ENCODE measurements at places on chromosomes 1 and 21.

DNA sequence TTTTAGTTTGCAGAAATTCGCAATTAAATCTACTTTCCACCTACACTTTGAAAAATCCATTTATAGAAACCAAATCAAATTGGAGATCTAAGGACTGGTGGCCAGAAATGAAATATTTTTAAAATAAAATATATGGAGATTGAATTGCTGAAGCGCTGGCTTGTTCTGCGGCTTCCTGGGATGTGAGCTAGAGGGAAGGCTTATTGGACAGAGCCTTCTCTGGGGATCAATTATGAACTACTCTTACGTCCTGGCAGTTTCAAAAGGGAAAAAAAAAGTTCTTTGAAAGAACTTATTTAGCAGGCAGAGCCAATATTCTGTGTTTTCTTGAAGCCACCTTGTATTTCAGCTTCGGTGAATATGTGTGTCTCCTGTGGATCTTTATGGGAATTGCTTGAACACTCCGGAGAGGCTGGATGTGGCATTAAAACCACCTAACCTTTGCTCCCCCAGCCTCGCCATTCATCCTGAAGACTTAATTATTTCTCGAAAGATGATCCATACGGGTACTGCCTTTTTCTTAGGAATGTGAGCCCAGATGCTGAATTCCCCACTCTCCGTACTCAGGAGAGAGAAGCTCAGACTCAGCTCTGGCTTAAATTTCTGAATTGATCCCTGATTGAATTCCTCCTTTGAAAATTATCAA lies 478.9 kb upstream of the VAMP3 start:
- no peak for DNase-seq

DNA sequence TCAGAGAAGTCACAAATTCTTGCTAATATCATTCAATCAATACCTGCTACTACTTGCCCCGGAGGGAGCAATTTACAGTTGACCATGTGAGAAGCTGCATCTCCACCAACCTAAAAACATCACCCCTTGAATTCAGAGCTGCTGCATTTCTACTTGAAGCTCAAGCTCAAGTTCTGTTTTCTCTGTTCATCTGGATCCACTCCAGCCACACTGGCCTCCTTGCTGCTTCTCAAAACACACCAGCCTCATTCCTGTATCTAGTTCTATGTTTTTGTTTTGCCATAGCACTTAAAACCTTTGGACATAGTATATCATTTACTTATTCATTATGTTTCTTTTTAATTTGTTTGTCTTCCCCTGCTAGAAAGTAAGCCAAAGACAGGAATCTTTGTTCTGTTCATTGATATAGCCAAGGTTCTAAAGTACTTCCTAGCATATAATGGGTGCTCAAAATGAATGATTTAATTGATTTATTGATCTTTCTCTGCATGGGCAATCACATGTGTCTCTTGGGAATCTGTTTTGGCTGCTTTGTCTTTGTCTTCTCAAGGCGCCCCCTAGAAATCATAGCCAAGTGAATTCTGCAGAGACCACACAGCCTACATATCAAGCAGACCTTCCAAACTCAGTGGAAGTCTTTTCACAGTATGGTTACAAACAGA lies 23.6 kb downstream of the SYF2 start:
- DNase-seq, result no peak

- DNase-seq, result no peak
These were observed 734 bp downstream of the MED18 start for GRCh38 chr1:28329395-28330153.

DNA sequence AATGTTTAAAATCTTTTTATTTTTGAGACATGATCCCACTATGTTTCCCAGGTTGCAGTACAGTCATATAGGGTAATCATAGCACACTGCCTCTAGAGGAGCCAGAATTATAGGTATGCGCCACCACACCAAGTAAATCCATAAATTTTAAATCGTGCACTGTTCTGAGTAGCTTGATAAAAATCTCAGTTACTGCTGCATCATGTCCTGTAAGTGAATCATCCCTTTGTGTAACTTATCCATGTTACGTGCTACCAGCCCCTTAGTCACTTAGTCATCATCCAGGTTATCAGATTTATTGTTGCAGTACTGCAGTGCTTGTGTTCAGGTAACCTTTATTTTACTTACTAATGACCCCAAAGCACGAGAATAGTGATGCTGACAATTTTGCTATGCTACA lies 1770.9 kb downstream of the BRINP3 start:
- DNase-seq, result no peak

- no peak for DNase-seq
These were observed 38.4 kb downstream of the CDC42 start for GRCh38 chr1:22090867-22091266.

DNA sequence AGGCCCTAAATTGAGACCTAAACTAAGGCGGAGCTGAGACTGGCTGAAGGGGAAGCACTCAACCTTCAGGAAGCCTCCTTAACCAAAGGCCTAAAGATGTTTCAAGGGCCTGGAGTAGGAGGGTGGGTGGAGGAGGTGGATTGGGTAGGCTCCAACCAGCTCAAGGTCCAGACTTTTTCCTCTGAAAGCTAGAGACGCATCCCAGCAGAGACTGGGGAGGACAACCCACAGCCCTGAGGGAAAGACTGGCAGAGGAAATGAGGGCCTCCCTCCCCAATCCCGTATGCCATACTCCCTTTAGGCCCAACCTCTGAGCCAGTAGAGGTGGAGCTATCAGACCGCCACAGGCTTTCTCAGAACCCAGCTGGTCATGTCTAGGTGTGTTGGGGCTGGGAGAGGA lies 1.1 kb downstream of the ECM1 start:
- no peak for DNase-seq

- DNase-seq, result no peak
These were observed 57.0 kb downstream of the CHD5 start for GRCh38 chr1:6123083-6123482.

DNA sequence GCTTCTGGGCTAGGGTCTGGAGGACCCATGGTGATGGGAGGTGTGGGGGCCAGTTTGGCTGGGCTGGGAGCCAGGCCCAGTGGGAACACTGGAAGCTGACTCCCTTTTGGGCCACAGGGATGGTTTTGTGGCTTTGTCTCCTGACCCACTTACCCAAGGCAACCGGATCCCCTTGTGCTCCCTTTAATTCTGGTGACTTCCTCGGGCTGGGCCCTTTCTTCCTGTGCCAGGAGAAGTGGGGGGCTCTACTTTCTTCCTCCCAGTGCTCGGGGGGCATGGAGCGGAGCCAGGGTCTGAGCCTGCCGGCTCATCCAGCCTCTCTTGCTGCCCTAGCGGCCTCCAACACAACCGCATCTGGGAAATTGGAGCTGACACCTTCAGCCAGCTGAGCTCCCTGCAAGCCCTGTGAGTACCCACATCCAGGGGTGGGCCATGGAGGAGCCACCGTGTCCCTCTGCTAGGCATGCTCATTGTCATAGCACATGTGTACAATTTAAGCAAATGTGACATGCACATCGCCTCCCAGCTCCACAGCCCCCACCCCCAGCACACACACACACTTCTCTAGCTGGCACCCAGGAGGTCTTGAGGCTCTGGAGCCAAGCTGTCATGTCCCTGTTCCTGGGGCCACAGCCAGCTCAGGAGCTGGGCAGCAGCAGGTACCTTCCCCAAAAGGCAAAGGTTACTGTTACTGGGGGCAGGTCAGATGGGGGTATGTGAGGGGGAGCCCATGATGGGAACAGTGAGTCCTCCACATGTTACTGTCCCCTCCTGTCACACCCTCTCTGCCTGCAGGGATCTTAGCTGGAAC lies 35.0 kb downstream of the UBE2T start:
- DNase-seq, result no peak

GRCh38 chr1:47439819-47440598 lies 2.2 kb downstream of the FOXD2 start:
- no peak for DNase-seq

GRCh38 chr1:88998716-88999115 lies 6.3 kb upstream of the KYAT3 start:
- DNase-seq, result peak; percentile 32

DNA sequence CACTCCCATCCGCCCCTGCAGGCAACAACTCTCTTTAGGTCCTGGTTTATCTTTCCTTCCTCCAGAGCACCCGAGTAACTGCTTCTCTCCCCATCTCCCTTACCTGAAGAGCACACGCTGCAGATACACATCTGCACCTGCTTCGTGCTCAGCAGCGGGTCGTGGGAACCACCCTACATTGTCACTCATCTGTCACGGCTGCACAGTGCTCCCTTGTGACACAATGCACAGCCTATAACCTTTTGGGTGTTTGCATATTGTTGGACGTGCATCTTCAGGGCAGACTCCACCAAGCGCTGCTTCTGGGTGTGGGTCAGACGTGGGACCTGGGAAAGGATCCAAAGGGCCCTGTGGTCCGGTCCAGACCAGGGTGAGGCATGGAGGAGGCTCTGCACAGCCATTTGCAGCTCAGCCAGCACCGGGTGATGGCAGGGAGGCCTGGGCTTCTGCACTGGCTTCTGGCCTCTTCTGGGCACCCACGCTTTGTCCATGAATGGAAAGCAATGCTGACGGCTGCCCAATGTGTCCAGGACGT lies 42.5 kb downstream of the WDR4 start:
- DNase-seq, result no peak

GRCh38 chr1:117180147-117180967 lies 30.4 kb downstream of the VTCN1 start:
- no peak for DNase-seq

- no peak for DNase-seq
These were observed 141.8 kb upstream of the ADAMTS5 start for GRCh38 chr21:27108701-27109100.

- no peak for DNase-seq
These were observed 55.2 kb downstream of the IRF2BP2 start for GRCh38 chr1:234554698-234555311.

DNA sequence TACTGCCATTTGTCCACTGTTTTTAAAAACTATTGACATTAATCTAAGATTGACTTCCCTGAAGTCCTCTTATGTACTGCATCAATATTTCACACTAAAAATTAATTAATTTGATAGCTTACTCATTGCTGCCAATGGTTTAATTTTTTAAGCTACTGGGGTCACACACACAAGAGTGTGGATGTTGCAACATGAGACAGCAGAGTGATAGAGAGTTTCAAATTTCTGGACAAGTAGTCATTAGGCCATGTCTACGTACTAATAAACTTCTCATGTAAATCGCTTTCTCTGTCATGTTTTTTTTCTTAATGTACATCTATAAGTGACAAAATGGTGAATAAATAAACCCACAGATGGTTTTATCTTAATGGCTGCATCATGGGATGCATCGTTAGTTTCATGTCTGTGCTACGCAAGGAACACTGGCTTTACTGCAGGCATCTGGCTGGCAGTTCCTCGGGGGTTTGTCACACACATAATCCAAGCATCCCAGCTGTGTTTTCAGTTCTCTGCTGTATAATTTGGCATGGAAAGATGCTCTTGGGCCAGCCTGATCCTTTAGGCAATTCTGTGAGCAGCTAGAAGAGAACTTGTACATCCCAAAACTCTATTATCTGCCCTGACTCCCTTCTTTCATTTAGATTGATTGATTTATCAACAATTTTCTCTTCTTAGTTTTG lies 16.4 kb upstream of the CHODL start:
- no peak for DNase-seq

GRCh38 chr1:228865627-228866330 lies 130.5 kb downstream of the RHOU start:
- no peak for DNase-seq

DNA sequence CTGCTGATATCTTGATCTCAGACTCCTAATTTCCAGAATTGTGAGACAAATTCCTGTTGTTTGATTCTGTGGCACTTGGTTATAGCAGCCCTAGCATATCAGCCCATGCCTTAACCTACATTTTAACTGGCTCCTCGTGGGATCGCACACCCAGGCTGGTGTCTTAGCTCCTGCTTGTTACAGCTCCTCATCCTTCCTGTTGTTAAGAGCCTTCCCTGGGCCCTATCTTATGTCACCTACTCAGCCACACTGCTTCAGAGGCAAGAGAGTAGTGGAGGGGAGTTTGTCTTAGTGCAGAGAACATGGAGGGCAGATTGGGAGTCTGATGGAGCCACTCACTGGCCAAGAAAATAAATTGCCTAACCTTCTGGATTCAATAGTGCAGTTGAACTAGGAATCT lies 131.0 kb downstream of the ROR1 start:
- no peak for DNase-seq

DNA sequence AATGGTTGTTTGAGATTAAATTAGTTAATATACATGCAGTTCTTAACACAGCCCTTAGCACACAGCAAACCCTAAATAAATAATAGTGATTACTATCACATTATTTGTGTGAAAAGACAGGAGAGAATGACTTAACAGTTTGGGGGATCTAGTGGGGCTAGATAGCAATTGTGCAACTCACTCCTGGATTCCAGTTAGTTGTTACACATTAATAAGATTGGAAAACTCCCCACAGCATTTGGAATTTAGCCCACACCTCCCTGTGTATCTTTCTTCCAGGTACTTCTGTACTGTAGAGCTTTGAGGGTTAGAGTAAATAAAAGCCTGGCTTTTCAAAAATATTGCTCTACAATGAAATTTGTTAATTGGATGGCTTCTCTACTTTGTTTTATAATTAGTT lies 93.2 kb downstream of the KCTD3 start:
- no peak for DNase-seq

DNA sequence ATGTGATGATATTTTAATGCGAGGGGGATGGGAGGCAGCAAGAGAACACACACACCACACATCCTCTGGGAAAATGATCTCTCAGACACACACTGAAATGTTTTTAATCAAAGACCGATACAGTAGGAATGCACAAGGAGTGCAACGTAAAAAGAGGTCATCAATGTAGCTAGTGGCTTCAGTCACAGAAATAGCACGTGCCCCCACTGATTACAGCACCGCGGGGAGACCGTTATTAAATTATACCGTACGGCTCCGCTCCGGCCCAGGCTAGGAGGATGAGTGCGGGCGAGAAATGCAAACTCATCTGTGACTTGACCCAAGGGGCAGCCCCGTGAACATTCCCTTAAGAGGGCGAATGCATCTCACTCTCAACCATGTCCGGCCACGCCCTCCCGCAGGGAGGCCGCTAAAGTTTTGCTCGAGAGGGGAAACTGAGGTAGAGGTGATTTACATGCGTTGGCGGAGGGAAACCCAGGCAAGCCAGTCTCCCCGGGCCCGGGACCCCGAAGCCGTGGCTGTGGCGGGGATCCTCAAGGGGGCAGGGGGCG lies 552 bp downstream of the UBR4 start:
- DNase-seq, result no peak

GRCh38 chr1:75345538-75346292 lies 211.5 kb downstream of the LHX8 start:
- DNase-seq, result no peak

- DNase-seq, result no peak
These were observed 216.4 kb downstream of the SLC44A5 start for GRCh38 chr1:75394386-75395139.

GRCh38 chr1:2229911-2230731 lies 2.0 kb downstream of the SKI start:
- no peak for DNase-seq

- DNase-seq, result no peak
These were observed 57.2 kb downstream of the EDN2 start for GRCh38 chr1:41427122-41427913.

DNA sequence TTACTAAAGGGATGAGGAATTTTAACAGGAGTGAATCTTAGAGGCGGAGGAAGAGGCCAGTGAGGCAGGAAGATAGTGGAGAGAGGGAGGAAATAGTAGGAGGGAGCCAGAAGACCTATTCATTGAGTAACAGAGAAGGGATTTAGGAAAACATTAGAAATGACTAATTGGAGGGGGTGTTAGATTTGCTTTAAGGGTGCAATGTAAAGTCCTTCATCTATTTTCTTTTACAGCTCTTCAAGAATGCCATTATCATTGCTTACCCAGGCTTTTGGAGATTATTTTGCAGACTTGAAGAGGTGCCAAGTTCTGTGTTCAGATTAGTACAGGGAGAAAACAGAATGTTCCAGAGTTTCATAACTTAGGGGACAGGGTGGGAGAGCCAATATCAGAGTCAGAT lies 33.8 kb downstream of the OR10J1 start:
- no peak for DNase-seq
